Activated naive CD8-positive, alpha-beta T cell treated with anti-CD3 and anti-CD28 coated beads for 36 hours (primary cell): ENCODE measurements at places on chromosomes 12 and 14.

GRCh38 chr12:95131589-95132340 lies 58.3 kb upstream of the NR2C1 start:
- no peak for DNase-seq

DNA sequence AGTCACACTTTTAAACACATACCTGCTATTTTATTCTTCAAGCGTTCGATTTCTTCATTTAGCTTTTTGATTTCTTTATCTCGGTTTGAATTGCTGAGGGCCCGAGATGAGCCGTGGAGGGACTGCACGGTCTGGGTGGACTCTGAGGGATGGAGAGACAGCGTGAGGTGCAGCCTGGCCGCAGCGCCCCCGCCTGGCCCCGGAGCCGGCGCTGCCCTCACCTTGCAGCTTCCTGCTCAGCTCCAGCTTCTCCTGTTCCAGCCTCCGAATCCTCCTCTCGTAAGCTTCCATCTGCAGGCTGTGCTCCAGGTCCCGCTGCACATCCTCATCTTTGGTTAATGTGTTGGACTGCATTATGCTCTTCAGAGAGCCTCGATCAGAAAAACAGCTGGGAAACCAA lies 53.2 kb downstream of the AMN start:
- DNase-seq: no peak

- no peak for DNase-seq
Measured at GRCh38 chr14:22748631-22749068, 17.8 kb upstream of the OXA1L start.

DNA sequence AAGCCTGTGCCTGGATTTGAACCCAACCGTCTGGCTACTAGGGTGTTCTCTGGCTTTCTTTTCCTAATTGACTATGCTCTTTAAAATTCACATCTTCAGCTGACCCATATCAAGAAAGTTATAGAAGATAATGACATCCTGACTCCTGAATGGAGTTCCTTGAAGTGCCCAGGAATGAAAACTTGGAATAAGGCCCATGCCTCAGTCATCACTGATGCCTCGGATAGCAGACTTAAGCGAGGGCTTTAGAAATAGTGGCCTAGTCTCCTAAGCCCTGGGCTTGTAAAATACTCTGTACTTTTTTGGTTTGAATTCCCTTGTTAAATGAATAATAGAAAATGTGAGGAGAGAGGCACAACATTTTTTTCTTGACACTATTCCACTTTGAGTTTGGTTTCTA lies 39.0 kb downstream of the CHST11 start:
- no peak for DNase-seq

- DNase-seq: no peak
Measured at GRCh38 chr12:50297027-50297426, 13.7 kb upstream of the LIMA1 start.

DNA sequence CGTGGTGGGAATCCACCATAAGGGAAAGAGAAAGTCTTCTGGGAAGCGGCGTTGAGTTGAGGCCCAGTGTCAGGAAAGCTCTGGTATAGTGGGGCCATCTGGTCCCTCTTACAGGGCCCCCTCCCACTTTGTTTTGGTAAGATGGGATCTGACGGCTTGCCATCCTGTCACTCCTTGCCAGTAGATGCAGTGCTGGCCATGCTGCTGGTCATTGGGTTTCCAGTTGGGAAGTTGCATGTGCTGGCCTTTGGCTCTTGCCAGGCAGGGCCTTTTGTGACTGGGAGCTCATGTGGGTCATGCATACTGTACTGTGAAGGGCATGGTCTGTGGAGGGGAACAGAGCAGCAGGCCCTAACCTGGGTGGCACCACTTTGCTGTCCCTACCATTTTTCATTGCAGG lies 3.8 kb downstream of the TRAF3 start:
- no peak for DNase-seq

- DNase-seq: no peak
Measured at GRCh38 chr12:87439990-87440827, 589.0 kb downstream of the C12orf50 start.

- DNase-seq: no peak
Measured at GRCh38 chr12:7973457-7973825, 37.5 kb upstream of the SLC2A3 start.

DNA sequence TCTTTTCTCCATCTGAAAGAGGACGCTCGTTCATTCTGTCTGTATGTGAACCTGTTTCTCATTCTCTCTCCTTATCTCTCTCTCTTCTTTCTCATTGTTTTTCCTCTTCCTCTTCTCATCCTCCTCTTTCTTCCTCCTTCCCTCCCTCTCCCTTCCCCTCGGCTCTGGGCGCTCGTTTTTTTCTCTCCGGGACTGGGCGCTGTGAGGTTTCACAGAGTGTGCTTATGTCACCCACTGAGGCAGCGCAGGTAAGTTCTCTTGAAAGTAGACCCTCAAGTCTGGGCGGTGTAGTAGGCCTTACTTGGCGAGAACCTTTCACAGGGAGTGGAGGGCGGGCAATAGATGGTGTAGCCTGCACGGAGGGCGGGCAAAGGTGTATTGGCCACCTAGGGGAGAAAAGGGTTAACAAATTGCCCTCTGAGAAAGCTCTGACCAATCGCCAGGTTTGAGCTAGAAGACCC lies 4.5 kb upstream of the SIX1 start:
- no peak for DNase-seq

- DNase-seq: no peak
Measured at GRCh38 chr12:44381341-44381740, 494.8 kb downstream of the NELL2 start.

- no peak for DNase-seq
Measured at GRCh38 chr14:64934338-64934929, 8.1 kb downstream of the GPX2 start.

- DNase-seq: no peak
Measured at GRCh38 chr14:70890826-70891659, 16.2 kb upstream of the PCNX1 start.

GRCh38 chr14:51650716-51651387 lies 858 bp upstream of the FRMD6 start:
- DNase-seq: no peak

- DNase-seq: no peak
Measured at GRCh38 chr12:14665354-14666348, 30.7 kb downstream of the GUCY2C start.

GRCh38 chr12:19338405-19338804 lies 100.9 kb upstream of the AEBP2 start:
- DNase-seq: no peak

DNA sequence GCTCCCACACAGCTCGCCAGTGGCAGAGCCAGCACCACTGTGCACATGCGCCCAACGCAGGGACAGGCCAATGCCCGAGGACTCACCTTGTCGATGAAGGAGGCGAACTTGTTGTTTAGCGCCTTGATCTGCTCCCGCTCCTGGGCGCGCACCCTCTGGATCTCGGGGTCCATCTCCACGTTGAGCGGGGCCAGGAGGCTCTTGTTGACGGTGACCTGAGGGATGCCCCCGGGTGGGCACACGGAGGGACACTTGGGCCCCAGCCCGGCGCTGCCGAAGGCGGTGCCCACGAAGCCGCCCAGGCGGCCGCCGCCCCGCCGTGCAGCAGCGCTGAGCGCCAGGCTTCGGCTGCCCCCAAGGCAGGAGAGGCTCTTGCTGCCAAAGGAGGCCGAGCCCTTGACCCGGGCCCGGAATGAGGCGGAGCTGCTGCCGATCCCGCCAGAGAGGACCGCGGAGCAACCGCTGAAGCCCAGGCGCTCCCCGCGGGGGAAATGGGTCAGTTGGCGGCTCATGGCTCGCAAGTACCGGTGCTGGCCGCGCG lies at the start of gene KRT72:
KRT72 (minus strand) TSS at position 523 of the 541 bp plus-strand sequence; CDS start at position 512, 11 bp downstream.
- no peak for DNase-seq

GRCh38 chr12:109476807-109477184 lies 304 bp downstream of the KCTD10 start:
- no peak for DNase-seq
